ENCODE measurements at places on chromosomes 12 and 14.

GRCh38 chr14:72305561-72305960 is 373.3 kb downstream of the RGS6 start:
- DNase-seq, result no peak

- DNase-seq, result no peak
Observed at GRCh38 chr14:68459480-68460136, 333.3 kb downstream of the ZFP36L1 start.

DNA sequence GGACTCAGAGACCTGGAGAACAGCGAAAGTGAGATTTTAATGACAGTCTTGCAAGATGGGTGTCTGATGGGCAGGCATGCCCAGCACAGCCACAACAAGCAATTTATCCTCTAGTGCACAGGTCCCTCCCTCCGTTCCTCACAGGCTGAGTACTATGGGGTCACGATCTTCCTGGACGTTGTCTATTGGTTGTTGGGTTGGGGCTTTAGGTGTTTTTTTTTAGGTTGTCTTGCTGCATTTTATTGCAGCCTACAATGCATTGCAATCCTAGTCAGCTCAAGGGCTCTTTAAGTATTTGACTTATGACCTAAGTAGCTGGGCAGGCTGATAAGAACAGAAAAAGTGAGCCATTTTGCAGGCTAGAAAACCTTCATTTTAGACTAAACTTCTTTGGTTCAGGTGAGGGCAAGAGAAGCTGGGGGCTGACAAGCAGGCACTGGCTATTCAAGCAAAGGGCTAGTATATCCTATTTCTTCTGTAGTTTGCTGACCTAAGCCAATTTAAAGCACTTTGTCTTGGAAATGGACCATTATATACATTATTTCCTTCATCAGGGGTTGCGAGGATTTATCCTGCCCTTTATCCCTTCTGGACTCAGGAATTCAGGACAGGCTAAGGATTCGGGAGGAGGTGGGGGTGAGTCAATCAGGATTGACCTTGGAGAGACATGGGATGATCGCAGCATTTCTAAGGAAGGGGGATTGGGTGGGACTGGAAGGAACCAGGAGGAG is 6.0 kb downstream of the KRT7 start:
- no peak for DNase-seq

DNA sequence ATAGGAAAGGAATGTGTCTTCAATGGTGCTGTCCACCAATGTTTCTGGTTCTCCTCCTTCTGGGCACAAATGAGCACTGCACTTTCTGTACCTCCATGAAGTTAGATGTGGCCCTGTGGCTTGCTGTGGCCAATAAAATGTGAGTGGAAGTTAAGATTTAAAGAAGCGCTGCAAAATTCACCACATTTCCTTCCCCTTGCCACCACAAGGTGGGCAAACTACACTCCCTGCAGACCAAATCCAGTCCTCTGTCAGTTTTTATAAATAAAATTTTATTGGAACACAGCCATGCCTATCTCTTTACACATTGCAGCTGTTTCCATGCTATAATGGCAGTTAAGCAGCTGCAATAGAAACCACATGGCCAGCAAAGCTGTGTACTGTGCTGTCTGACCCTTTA is 141.4 kb upstream of the TMPO start:
- DNase-seq, result no peak

DNA sequence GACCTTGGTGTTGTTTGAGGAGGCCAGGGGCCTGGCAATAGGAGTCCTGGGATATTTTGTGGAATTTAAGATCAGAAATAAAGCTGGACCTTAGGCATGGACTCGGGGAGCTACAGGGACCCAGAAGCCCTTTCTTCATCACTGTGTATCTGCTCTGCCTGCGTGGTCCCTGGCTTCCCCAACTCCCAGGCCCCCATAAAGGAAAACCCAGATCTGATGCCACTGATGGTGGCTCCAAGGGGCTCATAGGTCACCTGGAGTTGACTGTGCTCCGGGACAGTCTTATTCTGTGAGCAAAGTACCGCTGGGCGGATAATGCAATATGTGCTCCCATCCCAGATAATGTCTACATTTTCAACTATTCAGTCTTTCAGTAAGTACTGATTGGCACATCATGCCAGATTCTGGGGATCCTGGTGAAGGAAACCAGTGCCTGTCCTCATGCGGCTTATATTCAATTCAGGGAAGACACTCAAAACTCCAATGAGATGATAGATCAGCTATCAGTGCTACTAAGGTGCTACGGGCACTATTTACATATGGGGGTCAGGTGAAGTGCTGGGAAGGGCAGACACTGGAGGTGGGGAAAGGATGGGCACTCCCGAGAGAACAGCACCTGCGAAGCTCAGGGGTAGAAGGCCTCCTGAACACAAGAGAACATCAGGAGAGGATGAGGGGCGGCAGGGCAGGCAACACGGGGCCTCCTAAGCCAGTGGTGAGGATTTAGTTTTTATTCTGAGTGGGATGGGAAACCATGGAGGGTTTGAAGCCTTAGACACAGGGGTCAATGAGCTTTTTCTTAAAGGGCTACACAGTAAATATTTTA is 5.5 kb upstream of the SELPLG start:
- no peak for DNase-seq

DNA sequence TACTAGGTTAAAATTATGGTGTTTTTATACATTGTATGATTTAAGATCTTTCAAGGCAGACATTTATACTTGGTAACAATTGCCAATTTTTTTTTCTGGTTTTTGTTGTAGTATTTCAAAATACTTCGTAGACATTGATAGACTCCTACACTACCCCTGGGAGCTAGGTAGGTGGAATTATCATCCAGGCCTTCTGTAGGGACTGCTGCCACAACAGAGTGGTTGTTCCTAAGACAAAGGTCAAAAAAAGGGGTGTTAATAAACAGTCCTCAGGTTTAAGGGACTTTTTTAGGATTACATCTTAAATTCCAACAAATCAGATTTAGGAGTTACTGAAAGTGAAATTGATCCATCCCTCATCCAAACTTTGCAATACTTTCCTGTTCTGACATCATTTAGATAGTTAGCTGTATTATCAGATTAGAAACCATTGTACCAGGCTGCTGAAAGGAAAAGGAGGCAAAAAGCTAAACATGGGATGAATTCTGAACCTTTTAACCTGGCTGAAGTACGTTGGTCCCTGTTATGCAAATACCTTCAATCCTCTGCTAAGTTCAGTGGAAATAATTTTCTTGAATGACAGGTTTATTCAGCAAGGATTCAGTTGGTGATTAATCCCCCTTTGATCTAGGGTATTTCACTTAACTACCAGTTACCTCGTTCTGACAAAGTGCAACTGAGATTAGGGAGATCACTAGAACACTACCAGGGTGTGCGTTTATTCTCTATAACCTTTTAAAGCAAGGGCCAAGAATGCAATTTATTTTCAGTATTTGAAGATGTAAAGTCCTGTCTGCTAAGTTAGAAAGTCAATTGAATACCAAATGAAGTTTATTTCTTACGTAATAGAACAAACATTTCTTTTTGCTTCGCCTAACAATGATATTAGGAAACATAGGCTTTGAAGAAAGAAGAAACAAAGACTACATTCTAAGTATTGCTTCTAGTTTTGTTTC is 23.2 kb downstream of the AP5M1 start:
- DNase-seq, result no peak

DNA sequence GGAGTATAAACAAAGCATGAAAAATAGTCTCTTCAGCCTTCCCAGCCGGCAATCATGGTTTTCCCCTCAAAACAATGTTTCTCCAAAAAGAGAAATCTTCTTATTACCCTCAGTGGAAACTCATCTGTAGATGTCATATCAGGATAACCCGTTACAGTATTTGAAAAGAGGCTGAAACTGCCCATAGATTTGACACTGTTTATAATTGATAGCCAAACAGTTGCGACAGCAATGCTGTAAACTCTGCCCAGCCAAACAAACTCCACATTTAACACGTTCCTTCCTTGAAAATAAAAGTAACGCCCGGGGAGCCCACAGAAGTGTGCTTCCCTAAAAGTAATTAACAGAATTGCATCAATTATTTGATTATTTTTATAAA is 201.3 kb upstream of the FOXN3 start:
- DNase-seq, result peak; percentile 4

GRCh38 chr12:18296201-18296908 is 35.0 kb downstream of the PIK3C2G start:
- no peak for DNase-seq

DNA sequence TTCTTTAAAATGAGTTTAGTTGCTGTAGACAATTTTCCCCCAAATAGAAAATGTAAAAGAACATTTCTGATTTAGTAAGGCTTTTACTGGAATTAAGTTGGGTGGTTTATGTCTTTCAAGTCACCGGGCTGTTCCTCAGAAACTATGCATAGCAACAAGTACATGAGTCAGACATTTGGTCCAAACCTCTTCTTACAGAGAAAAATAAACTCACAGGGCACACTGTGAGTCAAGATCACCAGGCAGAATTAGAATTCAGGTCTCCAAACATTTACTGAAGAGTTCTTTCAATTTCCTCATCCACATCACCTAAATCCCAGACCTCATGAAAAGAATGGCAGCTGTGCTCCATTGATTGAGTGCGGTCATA is 476.1 kb upstream of the SOX5 start:
- DNase-seq, result no peak

DNA sequence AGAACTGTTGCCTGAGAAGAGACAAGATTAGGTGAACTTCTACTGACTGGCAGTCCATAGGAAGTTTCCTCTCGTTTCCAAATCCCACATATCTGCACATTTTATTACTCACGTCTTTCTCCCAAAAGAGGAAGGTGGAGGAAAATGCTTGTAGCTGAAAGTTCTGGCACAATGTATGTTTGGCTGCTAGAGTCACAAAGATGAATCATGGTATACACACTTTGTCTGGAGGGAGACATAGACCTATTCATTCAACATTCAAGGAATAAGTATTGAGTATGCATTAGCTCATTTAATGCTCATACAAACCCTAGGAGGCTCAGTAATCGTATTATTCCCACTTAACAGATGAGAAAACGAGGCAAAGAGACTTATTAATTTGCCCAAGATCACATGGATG is 291.8 kb downstream of the FOXN3 start:
- DNase-seq, result no peak

GRCh38 chr12:8455727-8456360 is at the start of gene CLEC6A:
CLEC6A (plus strand) TSS chr12:8455962; CDS start chr12:8456112, 150 bp downstream.
- DNase-seq, result no peak
